GM23248 (cell line): ENCODE measurements at places on chromosomes 1 and 21.

DNA sequence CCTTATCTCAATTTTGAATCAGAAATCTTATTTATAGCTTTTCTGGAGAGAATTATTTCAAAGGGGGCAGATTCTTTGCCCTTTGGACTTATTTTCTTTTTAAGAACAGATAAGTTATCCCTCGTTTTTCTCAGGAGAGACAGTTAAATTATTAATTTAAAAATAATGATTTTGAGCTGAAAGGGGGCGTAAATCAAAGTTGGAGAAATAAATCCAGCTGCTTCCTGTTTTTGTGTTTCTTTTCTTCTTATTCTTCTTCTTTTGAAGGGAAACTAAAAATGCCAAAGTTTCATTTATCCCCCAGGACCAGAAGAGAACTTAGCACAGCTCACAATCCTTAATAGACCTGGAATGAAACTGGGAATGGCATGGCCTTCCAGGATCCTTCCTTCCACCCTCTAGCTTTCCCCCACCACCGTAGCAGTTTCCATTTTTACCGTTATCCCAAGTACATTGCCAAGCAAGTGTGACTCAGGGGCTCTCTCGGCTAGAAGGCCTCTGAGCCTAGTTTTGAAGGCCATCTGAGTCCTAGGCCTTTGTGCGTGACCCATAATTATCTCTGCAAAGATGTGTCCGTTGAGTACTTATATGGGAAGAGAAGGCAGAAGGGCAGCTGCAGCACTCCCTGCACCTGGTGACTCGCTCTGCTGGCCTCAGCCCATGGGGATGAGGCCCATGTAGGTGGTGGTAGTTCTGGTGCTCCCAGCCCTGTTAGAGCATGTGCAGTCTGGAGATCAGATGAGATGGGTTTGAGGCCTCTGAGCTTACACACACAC is 181.7 kb downstream of the ROR1 start:
- H3K27ac ChIP-seq, result no peak overlapping the region
- H3K4me3 ChIP-seq, result no peak overlapping the region
- no peaks in the 10 kb centered on the region for H3K27me3 ChIP-seq
- H3K4me1 ChIP-seq, result peaks cover 13% of the 10 kb centered on the region

- no peaks in the 10 kb centered on the region for H3K36me3 ChIP-seq
- H3K4me1 ChIP-seq, result no peaks in the 10 kb centered on the region; the same call in 1 of the 2 replicates
- no peak overlapping the region for H3K4me3 ChIP-seq
- peaks cover 6% of the 10 kb centered on the region for H3K27me3 ChIP-seq
- H3K27ac ChIP-seq, result no peak overlapping the region
- DNase-seq, result no peak
Observed at GRCh38 chr1:223339861-223340260, 24.1 kb downstream of the SUSD4 start.

GRCh38 chr1:85502625-85503083 is 37.7 kb upstream of the DDAH1 start:
- H3K4me3 ChIP-seq, result no peak overlapping the region
- H3K36me3 ChIP-seq, result peaks cover 15% of the 10 kb centered on the region
- peak overlapping the region; percentile 44 for H3K27ac ChIP-seq
- no peaks in the 10 kb centered on the region for H3K27me3 ChIP-seq
- peak; percentile 70 for DNase-seq
- H3K4me1 ChIP-seq, result peaks cover 50% of the 10 kb centered on the region

DNA sequence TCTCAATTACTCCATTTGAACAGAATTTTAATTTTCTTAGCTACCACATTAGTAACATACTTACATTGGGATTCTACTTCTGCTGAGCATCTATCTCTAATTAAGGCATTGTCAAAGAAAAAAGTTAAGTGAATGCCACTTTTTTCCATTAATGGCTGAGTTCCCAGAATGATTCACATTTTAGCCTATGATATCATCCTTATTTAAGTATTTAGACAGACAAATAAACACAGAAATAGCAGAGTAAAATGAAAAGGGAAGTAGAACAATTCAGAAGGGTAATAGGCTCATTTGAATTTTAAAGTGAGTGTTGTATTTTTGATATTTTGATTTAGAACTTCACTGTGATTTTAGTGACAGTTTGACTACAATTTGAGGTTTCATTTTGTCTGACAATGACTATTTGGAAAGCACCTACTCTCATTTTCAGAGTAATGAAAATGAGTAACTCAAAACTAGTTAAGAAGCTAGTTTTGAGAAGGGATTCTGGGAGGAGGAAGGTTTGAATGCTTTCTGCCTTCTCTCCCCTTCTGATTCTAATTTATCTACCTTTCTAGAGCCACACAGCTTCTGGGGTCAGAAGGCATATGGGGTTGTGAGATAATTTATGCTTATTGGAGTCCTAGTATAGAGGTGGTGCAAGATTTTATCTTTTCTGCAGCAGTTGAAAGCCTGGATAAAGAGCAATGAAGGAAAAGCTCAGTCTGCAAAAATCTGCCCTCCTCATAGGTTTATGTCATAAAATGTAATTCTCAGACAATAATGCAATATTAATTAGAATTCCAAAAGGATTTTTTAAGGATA is 15.5 kb downstream of the LYPLAL1 start:
- peaks cover 15% of the 10 kb centered on the region for H3K4me1 ChIP-seq
- 0 out of 2 replicates have a peak overlapping the region, but pooled peaks have one; percentile 9 for H3K4me3 ChIP-seq
- H3K36me3 ChIP-seq, result peaks cover 3% of the 10 kb centered on the region; the same call in 1 of the 2 replicates

DNA sequence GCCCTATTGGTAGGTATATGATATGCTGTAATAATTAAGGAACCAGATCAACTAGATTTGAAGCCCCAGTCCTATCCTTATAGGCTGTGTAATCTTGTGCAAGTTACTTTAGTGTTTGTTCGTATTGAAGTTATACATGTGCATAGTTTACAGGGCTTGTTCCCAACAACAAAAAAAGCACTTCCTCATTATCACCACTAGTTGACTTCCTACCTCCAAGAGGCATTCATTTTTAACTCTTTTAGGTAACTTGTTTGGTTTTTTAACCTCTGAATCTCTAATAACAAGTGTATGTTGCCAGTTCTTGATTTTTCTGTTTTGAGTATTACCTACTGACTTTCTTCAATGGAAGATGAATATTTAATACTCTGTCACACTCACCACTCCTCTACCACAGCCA is 71.9 kb downstream of the ST3GAL3 start:
- H3K36me3 ChIP-seq, result no peaks in the 10 kb centered on the region
- no peak overlapping the region for H3K27ac ChIP-seq
- no peak overlapping the region for H3K4me3 ChIP-seq
- H3K27me3 ChIP-seq, result no peaks in the 10 kb centered on the region

DNA sequence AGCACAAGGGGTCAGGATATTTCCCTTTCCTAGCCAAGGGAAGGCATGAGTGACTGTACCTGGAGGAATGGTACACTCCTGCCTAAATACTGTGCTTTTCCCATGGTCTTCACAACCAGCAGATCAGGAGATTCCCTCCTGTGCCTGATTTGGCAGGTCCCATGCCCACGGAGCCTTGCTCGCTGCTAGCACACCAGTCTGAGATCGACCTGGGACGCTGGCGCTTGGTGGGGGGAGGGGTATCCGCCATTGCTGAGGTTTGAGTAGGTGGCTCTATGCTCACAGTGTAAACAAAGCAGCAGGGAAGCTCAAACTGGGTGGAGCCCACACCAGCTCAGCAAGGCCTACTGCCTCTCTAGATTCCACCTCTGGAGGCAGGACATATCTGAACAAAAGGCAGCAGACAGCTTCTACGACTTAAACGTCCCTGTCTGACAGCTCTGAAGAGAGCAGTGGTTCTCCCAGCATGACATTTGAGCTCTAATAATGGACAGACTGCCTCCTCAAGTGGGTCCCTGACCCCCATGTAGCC is 486.0 kb upstream of the CHRM3 start:
- no peak overlapping the region for H3K27ac ChIP-seq
- H3K4me1 ChIP-seq, result no peaks in the 10 kb centered on the region
- H3K4me3 ChIP-seq, result no peak overlapping the region
- DNase-seq, result no peak

DNA sequence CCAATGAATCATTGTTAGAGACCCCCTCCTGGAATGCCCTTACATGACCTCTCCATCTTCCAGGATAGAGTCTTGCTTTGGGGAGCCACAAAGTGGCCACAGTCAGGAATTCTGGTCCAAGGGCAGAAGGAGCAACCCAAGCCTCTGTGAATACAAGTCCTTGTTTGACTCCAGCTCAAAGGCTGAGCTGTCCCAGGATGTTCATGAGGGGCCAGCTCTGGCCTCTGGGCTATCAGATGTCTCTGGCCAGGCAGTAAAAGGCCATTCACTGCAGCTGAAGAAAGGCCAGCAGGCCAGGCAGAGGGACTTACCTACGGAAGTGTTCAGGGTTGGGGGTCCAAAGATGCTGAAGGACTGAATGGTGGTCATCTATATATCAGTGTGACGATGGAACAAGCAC is 98.3 kb upstream of the IPO9 start:
- peaks cover 17% of the 10 kb centered on the region for H3K4me1 ChIP-seq
- H3K27ac ChIP-seq, result peak overlapping the region; percentile 6; the same call in 1 of the 2 replicates
- no peak for DNase-seq
- no peaks in the 10 kb centered on the region; the same call in 1 of the 2 replicates for H3K36me3 ChIP-seq
- no peaks in the 10 kb centered on the region for H3K27me3 ChIP-seq

- H3K27me3 ChIP-seq, result no peaks in the 10 kb centered on the region
- peak; percentile 4 for DNase-seq
- H3K36me3 ChIP-seq, result no peaks in the 10 kb centered on the region
- no peak overlapping the region for H3K27ac ChIP-seq
- no peaks in the 10 kb centered on the region for H3K4me1 ChIP-seq
Observed at GRCh38 chr1:64663668-64664067, 81.2 kb upstream of the RAVER2 start.

GRCh38 chr1:89635825-89636815 is 3.2 kb downstream of the LRRC8C start:
- H3K4me3 ChIP-seq, result peak overlapping the region; percentile 36
- no peaks in the 10 kb centered on the region for H3K27me3 ChIP-seq
- H3K27ac ChIP-seq, result peak overlapping the region; percentile 49

- DNase-seq, result no peak
- H3K36me3 ChIP-seq, result no peaks in the 10 kb centered on the region
- H3K4me3 ChIP-seq, result no peak overlapping the region
- peaks cover 11% of the 10 kb centered on the region; the same call in 1 of the 2 replicates for H3K27me3 ChIP-seq
- no peak overlapping the region for H3K27ac ChIP-seq
Observed at GRCh38 chr1:153246825-153247224, 12.7 kb upstream of the LORICRIN start.

GRCh38 chr1:246435421-246436041 is 71.5 kb downstream of the SMYD3 start:
- 0 out of 2 replicates have a peak overlapping the region, but pooled peaks have one; percentile 4 for H3K4me3 ChIP-seq
- no peaks in the 10 kb centered on the region for H3K27me3 ChIP-seq
- H3K36me3 ChIP-seq, result no peaks in the 10 kb centered on the region
- H3K4me1 ChIP-seq, result peaks cover 28% of the 10 kb centered on the region
- DNase-seq, result peak; percentile 47

- no peak overlapping the region for H3K4me3 ChIP-seq
- H3K27ac ChIP-seq, result no peak overlapping the region
- DNase-seq, result no peak
- no peaks in the 10 kb centered on the region for H3K27me3 ChIP-seq
- H3K4me1 ChIP-seq, result no peaks in the 10 kb centered on the region
Observed at GRCh38 chr21:45356251-45356650, 48.7 kb upstream of the COL18A1 start.

DNA sequence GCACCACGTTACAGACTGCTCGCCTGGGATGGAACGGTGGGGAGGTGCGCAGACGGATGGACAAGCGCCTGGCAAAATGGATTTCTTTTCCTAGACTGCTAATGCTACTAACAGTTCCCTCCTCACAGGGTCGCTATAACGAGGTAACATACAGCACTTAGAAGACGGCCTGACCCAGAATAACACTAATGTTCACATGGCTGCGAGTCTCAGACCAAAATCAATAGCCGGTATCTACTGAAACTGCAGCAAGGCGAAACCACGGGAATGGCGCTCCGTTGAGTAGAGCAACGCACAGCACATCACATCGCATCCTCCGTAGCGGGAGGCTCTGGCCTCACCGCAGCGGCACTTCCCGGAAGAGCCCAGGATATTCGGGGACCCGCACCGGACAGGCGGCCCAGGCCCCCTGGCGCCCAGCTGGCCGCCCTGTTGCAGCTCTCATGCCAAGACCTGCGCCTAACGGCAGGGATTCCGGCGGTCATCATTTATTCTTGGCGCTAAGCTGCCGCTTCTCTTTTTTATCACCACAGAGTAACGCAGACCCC is 46.6 kb downstream of the VPS26C start:
- H3K27me3 ChIP-seq, result no peaks in the 10 kb centered on the region
- DNase-seq, result peak; percentile 69
- peaks cover 25% of the 10 kb centered on the region for H3K36me3 ChIP-seq
- peak overlapping the region; percentile 71 for H3K27ac ChIP-seq
- H3K4me3 ChIP-seq, result peak overlapping the region; percentile 78

DNA sequence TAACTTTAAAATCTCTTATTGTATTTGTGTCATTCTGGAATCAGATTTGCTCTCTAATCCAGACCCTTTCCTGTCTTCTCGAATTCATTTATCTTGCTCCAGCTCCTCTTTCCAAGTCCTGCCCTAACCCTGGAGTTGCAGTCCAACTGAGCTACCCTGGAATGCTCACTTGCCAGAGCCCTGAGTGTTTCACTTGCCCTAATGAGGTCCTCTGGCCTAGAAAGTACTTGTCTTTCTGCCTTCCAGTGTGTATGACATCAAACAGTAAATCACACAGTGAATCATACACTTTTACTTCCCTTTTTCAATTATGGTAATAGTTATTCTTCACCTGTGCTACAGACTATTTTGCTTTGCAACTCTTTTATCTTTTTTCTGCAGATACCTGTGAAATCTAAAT is 96.9 kb downstream of the NEK7 start:
- H3K27ac ChIP-seq, result peak overlapping the region; percentile 26
- H3K27me3 ChIP-seq, result no peaks in the 10 kb centered on the region
- H3K4me3 ChIP-seq, result 0 out of 2 replicates have a peak overlapping the region, but pooled peaks have one; percentile 18
- peaks cover 47% of the 10 kb centered on the region for H3K36me3 ChIP-seq

GRCh38 chr1:233651563-233652233 is 37.8 kb downstream of the KCNK1 start:
- H3K27me3 ChIP-seq, result no peaks in the 10 kb centered on the region
- no peaks in the 10 kb centered on the region for H3K36me3 ChIP-seq
- no peak overlapping the region for H3K27ac ChIP-seq
- DNase-seq, result no peak

GRCh38 chr1:153354515-153355193 is 3.0 kb upstream of the S100A9 start:
- no peak overlapping the region for H3K27ac ChIP-seq
- no peak for DNase-seq
- H3K36me3 ChIP-seq, result no peaks in the 10 kb centered on the region

- H3K4me3 ChIP-seq, result no peak overlapping the region
- no peak overlapping the region for H3K27ac ChIP-seq
- no peaks in the 10 kb centered on the region for H3K36me3 ChIP-seq
- DNase-seq, result no peak
- H3K27me3 ChIP-seq, result no peaks in the 10 kb centered on the region
- H3K4me1 ChIP-seq, result 0 out of 2 replicates have a peak, but pooled peaks cover 6% of the 10 kb centered on the region
Observed at GRCh38 chr1:214220891-214221290, 60.1 kb upstream of the SMYD2 start.

GRCh38 chr21:27466140-27466539 is 499.3 kb upstream of the ADAMTS5 start:
- DNase-seq, result peak; percentile 5
- H3K27ac ChIP-seq, result no peak overlapping the region
- no peaks in the 10 kb centered on the region for H3K27me3 ChIP-seq

- peaks cover 4% of the 10 kb centered on the region; the same call in 1 of the 2 replicates for H3K4me1 ChIP-seq
- H3K4me3 ChIP-seq, result no peak overlapping the region
- H3K27me3 ChIP-seq, result no peaks in the 10 kb centered on the region
- H3K36me3 ChIP-seq, result no peaks in the 10 kb centered on the region
Observed at GRCh38 chr1:36492491-36492890, 9.8 kb upstream of the CSF3R start.
